ENCODE measurements at places on chromosomes 6 and 20.

- no peak for DNase-seq
These were observed 59.9 kb upstream of the TENT5A start for GRCh38 chr6:81812401-81812800.

- no peak for DNase-seq
These were observed 47.5 kb upstream of the CRISP1 start for GRCh38 chr6:49913636-49914375.

GRCh38 chr20:4021906-4022305 lies 6.5 kb upstream of the RNF24 start:
- DNase-seq = no peak

DNA sequence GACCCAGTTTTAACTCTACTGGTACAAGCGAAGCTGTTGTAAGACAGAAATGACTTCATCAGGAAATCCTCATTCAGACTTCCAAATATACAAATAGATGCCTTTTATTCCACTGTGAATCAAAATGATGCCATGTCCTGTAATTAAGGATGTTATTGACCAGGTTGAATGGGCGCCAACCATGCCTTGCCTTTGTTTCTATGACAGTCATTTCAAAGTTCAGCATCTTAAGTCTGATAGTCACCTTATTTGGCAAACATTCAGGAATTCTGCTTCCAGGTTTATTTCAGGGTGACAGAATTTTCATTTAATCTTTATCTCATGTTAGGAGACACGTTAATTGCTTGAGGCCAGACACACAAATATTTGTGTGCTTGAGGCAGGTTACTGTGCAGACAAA lies 592.8 kb upstream of the JAG1 start:
- no peak for DNase-seq

DNA sequence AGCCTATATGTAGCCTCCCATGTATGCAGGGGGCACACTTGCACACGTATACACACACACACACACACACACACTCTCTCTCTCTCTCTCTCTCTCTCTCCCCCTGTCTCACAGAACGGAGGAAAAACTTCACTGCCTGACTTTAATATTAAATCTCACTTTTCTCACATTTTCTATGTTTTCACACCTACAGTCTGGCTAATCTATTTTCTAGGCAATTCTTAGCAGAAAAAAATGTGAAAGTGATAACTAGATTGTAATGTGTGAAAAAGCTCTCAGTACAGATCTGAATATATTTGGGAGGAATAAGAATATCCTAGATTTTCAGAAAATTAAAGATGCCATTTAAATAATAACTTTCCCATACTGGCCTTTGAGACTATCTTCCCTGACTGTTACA lies 120.9 kb downstream of the MCHR2 start:
- DNase-seq = no peak

- no peak for DNase-seq
These were observed 918 bp downstream of the EIF6 start for GRCh38 chr20:35283441-35284266.
